ENCODE measurements at places on chromosomes 2 and 18.

- DNase-seq, result peak; percentile 31
These were observed 63.0 kb downstream of the GLI2 start for GRCh38 chr2:120798567-120799247.

DNA sequence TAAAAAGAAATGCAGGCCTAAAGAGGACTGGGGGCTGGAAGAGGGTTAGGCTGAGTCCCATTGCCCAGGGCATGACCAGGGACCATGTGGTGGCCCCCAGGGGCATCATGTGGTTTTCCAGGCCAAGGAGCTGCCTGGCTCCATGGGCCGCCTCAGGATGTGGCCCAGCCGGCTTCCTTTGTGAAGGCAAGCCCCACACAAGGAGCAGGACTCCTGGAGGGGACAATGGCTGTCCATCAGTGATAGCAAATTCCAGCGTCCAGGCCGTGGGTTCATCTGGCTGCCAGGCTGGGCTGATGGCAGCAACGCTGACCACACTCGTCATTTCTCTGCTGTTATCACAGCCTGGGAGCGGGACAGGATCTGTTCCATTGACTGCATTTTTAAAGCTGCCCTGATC is 82.5 kb downstream of the GBX2 start:
- no peak for DNase-seq

GRCh38 chr18:8299054-8299980 is 309.9 kb upstream of the RAB12 start:
- no peak for DNase-seq

DNA sequence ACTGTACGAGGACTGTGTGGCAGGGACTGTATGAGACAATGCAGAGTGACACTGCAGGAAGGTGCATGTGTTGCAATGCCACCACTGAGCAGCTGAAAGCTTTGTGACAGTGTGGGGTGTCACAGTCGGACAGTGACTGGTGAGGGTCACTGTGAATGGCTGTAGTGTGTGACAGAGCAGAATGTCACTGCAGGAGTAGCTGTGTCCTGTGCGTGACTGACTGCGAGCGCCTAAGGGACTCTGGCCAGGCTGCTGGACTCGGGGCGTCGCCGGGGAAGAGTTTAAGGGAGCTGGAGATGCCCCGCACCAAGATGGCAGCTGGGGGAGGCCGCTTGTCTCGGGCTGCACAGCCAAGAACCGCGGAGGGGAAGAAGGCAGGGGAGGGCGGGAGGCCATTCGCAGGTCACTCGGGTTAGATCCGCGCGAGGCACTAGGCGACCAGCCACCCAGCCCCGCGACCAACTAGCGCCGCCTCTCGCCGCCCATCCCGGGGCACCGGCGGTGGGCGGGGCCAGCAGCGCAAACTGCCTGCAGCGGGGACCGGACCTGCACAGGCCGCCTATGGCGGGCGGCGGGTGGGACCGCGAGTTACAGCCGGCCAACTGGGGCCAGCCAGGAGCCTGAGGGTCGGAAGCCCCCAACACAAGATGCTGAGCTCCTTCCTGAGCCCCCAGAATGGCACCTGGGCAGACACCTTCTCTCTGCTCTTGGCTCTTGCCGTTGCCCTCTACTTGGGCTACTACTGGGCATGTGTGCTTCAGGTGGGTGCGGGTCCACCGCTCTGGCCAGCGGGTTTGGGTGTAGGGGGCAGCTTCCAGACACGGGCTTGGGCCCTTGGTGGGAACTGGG is at the start of gene ABHD1:
Gene ABHD1 (plus strand): TSS at position 514 of the 849 bp plus-strand sequence. CDS start 134 bp downstream, at position 648.
- peak; percentile 13 for DNase-seq

GRCh38 chr2:183038341-183039300 is at the start of gene NCKAP1:
NCKAP1 (minus strand) TSS chr2:183038457; CDS start chr2:183038099, 358 bp downstream.
- DNase-seq, result peak; percentile 87

DNA sequence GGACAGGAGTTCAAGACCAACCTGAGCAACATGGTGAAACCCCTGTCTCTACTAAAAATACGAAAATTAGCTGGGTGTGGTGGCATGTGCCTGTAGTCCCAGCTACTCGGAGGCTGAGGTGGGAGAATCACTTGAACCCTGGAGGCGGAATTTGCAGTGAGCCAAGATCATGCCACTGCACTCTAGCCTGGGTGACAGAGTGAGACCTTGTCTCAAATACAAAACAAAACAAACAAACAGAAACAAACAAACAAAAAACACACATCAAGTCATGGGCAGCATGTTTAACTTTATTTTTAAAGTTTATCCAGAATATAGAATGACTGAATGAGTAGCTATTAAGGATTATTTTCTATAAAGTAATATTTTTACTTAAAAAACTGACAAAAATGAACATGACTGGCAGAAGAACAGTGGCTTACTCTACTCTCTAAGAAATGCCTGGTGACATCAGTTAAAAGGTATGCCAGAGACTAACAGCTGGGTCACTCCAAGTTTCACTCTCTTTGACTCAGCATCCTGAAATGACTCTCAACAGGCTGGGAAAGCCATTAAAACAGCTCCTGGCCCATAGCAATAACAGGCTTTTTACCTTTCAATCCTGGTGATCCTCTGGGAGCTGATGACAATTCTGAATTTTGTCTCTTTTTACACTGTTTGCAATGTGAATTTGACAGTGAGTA is 281.6 kb upstream of the STON1 start:
- DNase-seq, result peak; percentile 91

- DNase-seq, result peak; percentile 45
These were observed 9.4 kb upstream of the CD302 start for GRCh38 chr2:159807183-159808031.

DNA sequence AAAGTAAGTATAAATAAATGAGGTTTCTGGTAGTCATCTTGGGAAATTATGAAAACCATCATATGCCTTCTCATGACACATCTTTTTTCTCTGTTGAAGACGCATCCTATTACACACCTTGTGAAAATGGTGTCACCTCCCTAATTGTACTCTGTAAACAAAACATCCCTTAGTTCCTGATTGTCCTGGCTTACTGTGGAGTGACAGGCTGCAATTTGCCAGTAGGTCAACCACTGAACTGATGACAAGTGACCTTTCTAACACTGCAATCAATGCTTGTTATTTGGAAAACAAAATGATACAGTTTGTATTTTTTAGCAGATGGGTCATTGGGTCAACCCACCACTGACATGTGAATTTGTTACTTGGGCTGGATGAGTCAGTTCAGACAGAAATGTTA is 219.5 kb downstream of the PTPRM start:
- no peak for DNase-seq

DNA sequence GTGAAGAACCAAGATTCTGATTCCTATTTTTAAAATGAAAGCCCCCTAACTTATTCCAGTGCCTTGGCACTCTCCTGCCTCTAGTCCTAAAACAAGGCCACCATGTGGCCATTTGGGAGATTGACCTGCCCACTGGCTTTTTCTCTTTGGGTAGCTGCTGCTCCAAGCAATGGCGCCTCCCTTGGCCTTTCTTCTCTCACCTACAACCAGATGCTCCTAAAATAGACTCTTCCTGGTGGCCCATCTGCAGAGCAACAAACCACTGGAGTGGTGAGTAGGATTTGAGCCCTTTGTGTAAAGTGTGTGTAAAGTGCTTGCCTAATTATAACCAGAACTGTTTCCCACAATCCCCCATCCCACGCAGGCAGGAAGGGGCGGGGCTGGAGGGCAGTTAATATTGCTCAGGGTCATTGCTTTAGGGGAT is 114.2 kb downstream of the FHOD3 start:
- DNase-seq, result no peak

- DNase-seq, result peak; percentile 88
These were observed 225.5 kb upstream of the GALNT5 start for GRCh38 chr2:157032017-157032416.

GRCh38 chr2:64227603-64228125 is 83.4 kb upstream of the PELI1 start:
- no peak for DNase-seq

DNA sequence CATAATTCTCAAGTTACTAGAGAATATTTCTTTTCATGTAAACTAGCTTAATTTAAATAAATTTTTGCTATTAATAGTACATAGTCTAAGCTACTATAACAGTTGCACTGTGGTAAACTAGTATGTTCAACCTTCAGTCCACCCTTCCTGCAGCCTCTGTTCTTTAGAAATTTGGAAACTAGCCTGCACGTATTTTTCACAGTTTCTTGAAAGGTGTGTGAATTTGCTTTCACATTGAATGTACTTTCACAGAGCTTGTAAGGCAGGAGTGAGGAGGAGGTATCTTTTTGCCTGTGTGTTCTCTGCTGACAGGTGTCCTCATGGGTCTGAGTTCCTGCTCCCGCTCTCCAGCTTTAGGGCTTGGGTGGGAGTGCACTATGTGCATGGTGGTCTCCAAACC is 117.5 kb downstream of the ATP9B start:
- no peak for DNase-seq

GRCh38 chr2:178553047-178553446 is 72.8 kb downstream of the PLEKHA3 start:
- DNase-seq, result peak; percentile 86

DNA sequence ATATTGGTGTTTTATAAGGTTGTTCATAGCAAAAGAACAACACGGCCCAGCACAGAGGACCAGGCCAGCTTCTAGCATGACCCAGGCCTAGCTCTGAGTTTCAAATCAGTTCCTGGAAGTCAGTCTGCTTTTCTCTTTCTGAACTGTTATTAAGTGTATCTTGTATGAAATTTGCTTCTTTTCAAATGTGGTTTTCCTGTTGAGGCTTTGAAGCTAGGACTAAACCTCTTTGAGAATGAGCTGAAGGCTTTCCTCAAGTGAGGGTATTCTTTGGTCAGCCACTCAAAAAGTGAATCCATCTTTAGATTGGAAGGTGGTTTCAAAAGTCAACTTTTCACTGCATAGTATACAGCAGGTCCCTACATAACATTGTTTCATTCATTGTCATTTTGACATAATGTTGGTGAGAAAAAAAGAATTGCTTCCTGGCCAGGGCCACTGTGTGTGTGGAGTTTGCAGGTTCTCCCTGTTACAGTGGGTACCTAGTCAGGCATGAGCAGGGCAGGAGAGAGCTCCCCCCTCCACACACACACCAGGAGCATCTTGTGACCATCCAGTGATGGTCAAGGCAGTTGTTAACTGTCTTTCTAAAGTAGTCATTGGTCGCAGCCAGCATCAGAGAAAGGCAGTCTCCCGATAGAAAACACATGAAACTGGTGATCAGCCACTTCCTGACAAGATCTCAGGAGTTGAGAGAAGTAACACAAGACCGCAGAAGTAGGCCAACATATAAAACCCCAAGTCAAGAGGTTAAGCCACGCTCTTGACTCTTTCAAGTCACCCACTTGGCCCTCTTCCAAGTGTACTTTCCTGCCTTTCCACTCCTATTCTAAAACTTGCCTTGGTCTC is 6.7 kb upstream of the ACAA2 start:
- DNase-seq, result no peak

DNA sequence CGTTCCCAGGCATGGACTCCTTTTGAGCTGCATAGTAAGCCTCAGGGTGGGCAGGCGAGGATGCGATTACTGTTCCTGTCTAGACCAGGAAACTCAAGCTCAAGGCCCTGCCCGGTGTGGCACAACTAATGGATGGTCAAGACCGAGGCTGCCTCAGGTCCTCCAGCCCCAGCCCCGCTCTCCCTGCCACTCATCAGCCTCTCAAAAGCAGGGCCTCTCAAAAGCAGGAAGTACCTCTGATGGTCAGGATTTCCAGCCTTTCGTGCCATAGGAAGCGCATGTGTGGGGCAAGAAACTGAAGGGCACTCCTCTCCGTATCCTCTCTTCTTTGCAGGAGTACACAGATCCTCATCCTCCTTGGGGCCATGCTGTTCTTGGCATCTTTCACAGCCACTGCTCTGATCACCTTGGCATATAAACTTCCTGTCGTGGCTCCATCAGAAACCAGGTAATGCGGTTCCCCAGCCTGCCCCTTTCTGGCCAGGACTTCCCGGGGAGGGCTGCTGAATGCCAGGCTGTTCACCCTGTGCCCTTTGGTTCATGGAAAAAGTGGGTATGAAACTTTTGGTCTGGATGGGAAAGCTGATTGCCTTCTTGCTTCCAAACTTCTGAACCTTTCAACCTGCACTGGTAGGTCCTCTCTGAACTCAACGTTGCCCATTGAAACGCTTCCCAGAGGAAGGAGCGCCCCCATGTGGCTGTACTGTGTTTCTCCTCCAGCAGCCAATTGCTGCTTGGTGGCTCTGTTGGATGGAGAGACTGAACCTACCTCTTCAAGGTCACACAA is 82.8 kb upstream of the SEC11C start:
- peak; percentile 54 for DNase-seq

DNA sequence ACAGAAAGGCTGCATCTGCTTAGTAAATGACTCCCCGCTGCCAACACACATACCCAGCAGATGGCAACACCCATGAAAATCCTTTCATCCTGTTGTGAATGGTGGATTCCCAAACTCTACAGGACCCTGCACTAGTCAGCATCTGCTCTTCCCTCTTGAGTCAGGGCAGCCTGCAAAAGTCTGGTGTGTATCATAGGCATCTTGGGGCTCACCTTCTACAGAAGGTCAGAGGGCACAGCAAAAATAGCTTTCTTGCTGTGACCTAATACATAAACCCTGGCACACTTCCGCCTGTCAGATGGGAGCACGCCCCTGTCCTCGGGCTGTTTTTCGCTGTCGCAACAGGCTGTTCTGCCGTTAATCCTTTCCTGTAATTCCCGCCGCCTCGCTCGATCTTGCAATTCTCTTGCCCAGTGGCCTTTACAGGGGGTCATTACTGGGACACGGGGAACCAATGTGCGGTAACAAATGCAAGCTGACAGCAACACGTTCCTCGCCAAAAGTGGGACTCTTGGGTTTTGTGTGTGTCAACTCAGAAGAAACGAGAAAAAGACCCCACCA is 19.9 kb upstream of the SCYGR1 start:
- peak; percentile 22 for DNase-seq

DNA sequence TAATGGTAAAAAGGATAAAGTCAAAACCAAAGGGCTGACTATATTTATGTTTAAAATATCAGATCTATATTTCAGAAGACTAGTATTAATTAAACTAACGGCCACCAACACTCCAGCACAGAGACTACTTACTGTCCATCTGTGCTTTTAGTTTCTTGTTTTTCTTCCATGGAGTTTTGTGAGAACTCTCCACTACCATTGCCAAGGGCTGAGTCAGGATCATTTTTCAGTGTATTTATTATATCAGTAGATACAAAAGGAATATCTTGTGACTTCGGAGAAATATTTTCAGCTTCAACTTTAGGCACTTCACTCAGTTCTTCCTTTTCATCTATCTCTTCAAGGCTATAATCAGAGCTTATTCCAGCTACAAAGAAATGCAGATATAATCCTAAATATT is 79.1 kb upstream of the GRB14 start:
- peak; percentile 17 for DNase-seq

DNA sequence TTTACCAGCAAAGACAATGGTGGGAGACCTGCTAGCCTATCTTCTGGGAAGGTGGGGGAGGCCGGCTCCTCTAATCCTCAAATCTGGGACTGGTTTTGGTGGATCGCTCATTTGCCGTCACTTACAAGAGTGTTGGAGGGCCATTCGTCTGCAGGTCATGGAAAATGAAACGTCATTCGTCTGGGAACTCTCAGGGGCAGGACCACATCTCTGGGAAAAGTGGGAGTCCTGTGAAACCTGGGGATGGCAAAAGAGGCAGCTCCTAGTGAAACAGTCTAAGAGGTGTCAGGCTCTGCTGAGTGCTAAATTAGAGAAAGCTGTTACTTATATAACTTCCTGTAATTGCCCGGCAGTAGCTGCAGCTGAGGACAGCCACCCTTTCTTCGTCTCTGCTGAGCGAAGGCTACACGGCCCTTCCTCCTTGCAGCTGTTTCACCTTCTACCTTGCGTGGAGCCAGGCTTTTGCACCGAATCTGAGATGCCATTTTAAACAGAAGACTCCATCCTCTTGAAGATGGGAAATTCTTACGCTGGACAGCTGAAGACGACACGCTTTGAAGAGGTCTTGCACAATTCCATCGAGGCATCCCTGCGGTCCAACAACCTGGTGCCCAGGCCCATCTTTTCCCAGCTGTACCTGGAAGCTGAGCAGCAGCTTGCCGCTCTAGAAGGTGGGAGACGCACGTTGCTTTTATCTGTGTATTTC is 22.4 kb downstream of the GREB1 start:
- DNase-seq, result no peak
